ENCODE measurements at places on chromosomes 1 and 21.

- DNase-seq, result no peak
These were observed 5.0 kb upstream of the PTPN7 start for GRCh38 chr1:202165267-202165941.

- no peak for DNase-seq
These were observed 879 bp upstream of the PLPPR5 start for GRCh38 chr1:99005537-99005942.

DNA sequence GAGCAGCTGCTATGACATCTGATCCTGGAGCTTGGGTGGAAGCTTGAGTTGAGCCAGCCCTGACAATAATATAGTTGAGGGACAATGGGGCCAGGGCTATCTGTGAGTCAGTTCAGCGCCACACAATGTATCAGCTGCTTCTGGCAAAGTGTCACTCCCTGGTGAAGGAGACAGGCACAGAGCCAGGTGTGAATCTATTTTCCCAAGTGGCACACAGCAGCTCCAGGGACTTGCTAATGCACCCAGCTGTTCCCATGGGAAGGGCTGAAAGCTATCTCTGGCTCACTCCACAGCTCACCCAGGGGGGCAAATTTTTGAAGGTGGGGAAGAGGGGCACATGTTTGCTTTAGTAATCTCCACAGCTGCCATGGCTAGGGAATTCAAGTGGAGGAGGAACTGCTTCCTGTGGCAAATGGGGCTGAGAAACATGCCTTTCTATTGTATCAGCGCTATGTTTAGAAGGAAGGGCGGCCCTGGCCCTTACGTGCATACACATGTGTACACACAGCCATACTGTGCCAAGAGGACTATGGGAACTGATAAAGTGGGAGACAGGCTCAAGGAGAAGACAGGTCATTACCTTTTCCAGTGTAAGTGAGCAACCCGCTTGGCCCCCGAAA lies 2.2 kb downstream of the CYB5R1 start:
- no peak for DNase-seq

DNA sequence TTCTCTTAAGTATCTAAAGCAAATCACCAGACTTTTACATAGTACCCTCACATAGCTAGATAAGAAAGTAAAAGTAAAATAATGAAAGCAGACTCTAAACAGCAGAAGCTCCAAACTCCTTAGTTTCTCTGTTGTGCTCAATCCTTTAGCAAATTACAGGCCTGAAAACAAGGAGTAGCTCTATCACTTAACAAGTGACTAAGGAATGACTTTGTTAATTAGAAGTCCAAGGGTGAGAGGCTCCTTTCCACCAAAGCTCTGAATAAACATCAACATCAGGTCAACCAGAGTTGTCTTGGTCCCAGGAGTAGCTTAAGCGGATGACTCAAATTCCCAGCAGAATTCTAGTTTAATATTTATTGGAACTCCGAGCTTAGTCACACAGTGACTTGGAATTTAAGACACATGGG lies 5.9 kb downstream of the NRIP1 start:
- DNase-seq, result no peak

DNA sequence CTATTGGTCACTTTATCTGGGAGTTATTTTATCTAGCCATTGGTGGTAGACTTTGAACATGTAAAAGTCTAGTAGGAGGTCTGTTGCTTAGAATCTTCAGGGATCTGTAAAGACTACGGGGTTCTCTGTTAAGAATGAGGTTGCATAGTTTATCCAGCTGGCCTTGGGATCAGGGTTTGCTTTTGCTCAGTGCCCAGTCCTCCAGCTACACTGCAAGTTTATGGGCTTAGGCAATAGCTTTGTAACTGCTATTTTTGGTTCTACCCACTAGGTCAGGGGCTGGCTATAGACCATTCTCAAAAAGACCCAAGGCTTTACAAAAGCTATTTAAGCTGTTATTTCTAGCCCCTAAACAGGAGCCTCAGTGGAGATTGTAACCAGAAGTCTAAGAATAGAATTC lies 9.8 kb downstream of the SH3GLB1 start:
- no peak for DNase-seq

DNA sequence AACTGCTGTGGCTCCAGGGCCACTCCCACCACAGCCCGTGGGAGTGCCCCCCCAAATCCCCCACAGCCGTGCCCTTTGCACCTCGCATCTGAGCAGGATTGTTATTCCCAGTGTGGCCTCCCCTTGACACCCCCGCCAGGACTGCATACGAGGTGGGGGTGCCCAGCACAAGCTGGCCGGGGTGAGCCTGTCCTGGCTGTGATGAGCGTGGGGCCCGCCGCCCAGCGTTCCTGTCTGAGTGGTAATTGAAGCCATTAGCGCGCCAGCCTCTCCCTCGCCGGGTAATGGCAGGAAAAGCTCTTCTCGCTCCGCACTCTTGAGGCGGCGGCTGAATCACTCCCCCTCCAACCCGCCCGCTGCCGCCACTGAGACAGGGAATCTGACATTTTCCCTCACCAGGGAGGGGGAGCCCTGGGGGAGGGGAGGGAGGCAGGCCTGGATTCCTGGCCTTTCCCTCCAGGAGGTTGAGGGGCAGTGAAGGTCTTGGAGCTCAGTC lies 27.7 kb downstream of the PTPRF start:
- DNase-seq, result no peak

- DNase-seq, result no peak
These were observed 533 bp upstream of the PLA2G2E start for GRCh38 chr1:19923953-19924346.

DNA sequence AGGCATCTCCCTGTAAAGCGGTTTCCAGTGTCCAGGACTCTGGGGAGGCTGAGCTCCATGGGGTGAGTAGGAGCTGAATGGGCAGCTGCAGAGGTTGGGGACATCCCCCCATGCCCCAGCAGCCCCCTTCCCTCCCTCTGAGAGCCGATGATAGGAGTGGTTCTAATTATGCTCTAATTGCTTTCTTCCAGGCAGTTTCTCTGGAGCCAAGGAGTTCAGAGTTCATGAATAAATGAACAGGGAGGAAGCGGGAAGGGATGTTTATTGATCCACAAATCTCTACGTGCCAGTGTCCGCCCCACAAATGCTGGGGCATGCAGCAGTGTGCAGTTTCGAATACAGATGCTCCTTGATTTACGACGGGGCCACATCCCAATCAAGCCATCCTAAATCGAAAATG lies 15.6 kb downstream of the NKAIN1 start:
- DNase-seq, result no peak

GRCh38 chr1:210448297-210448892 lies 119.7 kb downstream of the HHAT start:
- DNase-seq, result peak; percentile 32

DNA sequence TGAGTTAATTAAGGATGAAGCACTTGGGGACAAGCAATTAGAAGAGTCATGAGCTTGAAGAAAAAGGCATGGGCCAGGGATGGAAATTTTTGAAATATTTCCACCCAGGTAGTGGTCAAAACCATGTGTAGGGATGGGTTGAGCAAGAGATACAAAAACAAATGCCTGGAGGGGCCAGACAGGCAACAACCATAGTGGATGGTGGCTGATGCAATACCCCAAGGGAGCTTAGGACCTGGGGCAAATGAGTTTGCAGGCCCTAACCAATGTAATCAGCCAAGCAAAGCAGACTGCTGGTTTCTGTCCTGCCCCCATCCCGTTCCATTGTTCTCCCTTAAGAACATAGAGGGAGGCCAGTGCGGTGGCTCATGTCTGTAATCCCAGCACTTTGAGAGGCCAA lies 119.1 kb upstream of the FGGY start:
- DNase-seq, result no peak

GRCh38 chr1:187408212-187409004 lies 579.7 kb downstream of the PLA2G4A start:
- no peak for DNase-seq

- no peak for DNase-seq
These were observed 8.4 kb downstream of the GSTM3 start for GRCh38 chr1:109732390-109732881.

- no peak for DNase-seq
These were observed 758.0 kb upstream of the B3GALT2 start for GRCh38 chr1:193944454-193944853.

GRCh38 chr1:224493269-224493668 lies 58.7 kb upstream of the WDR26 start:
- no peak for DNase-seq

GRCh38 chr21:41119901-41120300 lies 48.1 kb upstream of the BACE2 start:
- no peak for DNase-seq
